Kasumi-1 (cell line): ENCODE measurements at places on chromosomes 5 and 9.

- DNase-seq = no peak
These were observed 27.9 kb downstream of the CD274 start for GRCh38 chr9:5478206-5478605.

DNA sequence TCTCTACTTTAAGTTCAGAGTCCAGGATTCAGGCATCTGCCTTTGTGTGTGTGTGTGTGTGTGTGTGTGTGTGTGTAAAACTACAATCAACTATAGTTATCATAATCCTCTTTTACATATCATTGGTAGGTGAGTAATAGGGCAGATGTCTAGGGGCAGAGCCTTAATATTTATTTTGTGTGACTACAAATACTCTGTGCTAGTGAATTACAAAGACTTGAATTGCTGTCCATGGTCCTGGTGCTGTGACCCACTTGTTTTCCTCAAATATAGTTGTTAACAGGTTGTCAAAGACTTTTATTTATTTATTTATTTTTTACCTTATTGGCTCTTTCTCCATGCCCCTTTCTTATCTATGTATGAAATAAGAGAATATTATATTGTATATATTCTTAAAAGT is 196.8 kb downstream of the ANXA1 start:
- DNase-seq = no peak

DNA sequence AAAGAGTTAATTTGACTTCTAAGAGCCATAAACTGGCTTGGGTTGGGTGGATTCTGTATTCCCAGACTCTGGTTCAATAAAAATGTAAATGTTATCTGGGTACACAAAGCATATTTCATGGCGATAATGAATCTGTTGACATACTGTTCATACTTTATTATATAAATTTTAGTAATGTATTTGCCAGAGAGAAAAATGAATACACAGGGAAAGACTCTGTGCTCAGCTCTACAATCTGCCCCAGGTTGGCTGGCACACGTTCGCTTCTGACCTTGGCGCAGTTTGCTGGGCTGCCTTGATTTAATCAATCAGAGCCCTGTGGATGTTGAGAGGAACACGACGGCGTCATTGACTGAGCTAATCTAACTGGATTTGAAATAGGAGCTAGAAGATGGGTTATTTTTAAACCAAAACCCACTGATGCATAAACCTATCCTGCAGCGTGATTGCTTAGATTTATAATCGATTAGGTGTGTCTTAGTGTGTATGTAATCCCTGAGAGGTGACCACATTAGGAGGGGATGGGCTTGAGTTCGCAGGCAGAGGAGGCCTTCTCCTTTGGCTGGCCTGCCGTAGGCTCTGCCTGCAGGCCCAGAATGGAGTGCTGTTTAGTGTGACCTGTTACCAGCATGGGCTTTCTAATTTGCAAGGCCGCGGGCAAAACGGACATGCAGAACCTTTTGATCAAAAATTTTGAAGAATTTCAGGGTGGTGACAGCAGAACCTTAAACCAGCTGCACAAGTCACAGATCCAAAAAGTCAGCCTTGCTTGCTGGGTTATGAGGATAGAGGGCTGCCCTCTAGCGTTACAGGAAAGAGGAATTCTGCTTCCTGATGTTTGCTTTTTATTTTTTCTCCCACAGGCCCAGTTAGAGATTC is 3.9 kb upstream of the ADCY2 start:
- DNase-seq = peak; percentile 20

DNA sequence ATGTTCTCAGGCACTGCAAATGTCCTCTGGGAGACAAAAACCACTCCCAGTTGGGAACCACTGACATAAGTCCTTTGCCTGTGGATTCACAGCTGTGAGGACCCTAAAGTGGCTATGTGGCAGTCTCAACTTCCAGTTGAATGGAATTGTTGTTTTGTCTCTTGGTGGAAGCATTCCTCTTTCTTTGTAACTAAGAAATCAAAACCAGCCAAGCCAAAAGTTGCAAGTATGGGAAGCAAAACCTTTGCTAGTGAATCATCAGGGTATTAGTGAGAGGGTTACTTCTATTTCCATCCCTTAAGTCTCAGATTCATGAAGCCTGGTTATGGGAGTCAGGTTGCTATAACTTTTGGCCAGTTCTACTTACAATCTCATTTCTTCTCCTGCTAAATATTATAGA is 49.8 kb upstream of the RPS23 start:
- no peak for DNase-seq

- DNase-seq = no peak
These were observed 273.7 kb upstream of the PIK3R1 start for GRCh38 chr5:67941614-67942401.

DNA sequence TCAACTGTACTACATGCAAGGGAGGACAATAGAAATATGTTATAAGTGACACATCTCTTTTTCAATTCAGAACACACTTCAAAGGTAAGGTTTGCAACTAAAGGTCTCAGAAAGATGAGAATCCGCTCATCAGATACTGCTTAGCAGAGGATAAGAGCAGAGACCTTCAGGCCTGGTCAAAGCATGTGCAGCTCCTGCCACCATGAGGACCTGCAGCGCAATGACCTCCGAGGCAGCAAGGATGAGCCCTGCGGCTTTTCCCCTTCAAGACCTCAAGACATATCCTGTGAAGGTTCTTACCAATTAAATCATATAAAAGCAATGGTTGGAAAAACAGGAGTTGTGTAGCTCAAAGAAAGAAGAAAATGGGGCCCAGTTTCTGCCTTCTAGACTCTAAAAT is 135.8 kb downstream of the TRIM36 start:
- peak; percentile 46 for DNase-seq

GRCh38 chr9:104944356-104944755 is 16.4 kb upstream of the ABCA1 start:
- DNase-seq = no peak

GRCh38 chr5:1374679-1375055 is 29.8 kb upstream of the CLPTM1L start:
- no peak for DNase-seq

GRCh38 chr5:149827546-149827945 is 97.4 kb downstream of the PPARGC1B start:
- DNase-seq = no peak

GRCh38 chr5:87155106-87155505 is 112.6 kb upstream of the RASA1 start:
- DNase-seq = no peak

DNA sequence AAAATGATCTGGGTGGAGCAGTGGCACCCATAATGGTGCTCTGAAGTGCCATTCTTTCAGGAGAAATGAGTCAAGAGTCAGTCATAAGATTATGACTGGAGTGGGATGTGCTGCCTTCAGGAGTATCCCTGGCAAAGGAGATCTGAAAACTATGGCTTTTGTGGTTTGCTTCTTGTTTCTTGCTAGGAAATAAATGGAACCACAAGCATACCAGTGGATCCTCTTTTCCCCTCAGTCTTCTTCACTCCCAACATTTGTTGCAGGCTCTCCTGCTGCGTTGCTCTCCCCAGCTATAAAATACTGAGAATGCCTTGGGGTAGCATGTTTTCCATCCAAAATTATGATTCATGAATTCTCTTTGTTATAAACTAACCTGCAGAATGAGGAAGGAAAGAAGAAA is 199.1 kb downstream of the NNT start:
- peak; percentile 11 for DNase-seq

DNA sequence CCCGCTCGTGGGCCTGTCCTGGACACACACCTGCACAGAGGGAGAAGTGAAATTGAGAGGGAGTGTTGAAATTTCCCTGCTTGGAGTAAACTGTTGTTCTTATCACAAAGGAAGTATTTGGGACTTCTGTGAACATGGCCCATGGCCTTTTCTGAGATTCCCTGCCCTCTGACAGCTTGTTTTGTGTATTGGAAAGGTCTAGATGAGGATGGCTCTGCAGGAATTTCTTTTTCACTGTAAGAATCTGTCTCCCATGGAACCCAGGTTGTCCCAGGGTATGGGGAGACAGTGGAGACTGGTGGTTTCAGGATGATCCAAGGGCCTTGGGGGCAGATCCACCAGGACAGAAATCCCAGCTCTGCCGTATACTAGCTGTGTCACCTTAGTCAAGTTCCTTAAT is 121.8 kb downstream of the ARHGAP26 start:
- DNase-seq = no peak

DNA sequence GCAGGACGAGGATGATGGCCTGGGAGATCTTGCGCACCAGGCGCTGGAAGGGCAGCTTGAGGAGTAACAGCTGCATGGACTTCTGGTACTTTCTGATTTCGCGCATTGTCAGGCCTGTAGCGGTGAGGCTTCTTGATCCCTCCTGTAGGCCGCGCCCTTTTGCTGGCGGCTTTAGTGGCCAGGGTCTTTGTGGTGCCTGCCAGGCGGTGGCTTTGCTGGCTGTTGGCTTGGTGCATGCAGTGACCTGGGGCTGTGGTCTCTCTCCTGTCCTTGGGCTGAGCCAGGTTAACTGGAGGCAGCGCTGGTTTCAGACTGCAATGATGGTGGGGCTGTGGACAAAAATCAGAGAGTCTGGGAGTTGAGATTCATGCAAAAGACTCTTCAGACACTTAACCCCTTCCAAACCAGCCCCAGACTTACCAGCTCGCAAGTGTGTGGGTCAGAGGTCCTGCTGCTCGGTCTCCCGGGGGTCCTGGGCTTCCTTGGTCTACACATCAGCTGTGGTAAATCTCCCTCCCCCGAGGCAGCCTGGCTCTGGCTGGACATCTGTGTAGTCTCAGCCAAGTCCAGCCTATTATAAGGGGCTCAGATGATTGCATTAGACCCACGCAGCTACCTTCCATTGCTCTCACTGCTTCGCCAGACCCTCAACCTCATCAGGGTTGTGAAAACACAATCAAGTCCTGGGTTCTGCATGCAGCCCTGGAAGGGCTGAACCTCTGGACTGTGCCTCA is 4.8 kb downstream of the TAF11L12 start:
- no peak for DNase-seq

- DNase-seq = no peak
These were observed 21.0 kb upstream of the TAF11L2 start for GRCh38 chr5:17477043-17477442.

GRCh38 chr9:115182264-115182663 is 64.3 kb upstream of the TNC start:
- DNase-seq = no peak

- DNase-seq = no peak
These were observed 10.3 kb downstream of the CDC37L1 start for GRCh38 chr9:4689687-4690104.

DNA sequence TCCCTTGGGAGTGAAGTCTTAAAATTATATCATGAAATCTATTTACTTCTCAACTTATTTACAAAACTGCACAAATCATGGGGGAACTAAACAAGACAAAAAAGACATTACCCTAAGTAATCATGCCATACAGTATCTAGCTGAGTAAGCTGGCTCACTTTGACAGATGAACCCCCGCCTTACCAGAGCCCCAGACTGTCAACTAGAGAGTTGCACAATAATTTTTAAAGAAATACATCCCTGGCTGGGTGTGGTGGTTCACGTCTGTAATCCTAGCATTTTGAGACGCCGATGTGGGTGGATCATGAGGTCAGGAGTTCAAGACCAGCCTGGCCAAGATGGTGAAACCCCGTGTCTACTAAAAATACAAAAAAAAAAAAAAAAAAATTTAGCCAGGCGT is 62.3 kb downstream of the LPAR1 start:
- peak; percentile 20 for DNase-seq

- DNase-seq = no peak
These were observed 263.9 kb downstream of the CHSY3 start for GRCh38 chr5:130168211-130168610.

GRCh38 chr5:60545551-60545950 is 154.4 kb downstream of the DEPDC1B start:
- DNase-seq = no peak

- DNase-seq = no peak
These were observed 507 bp downstream of the CTNND2 start for GRCh38 chr5:11903614-11904264.

GRCh38 chr5:34709861-34710673 is 53.9 kb downstream of the RAI14 start:
- no peak for DNase-seq

- DNase-seq = no peak
These were observed 55.2 kb downstream of the TRIP13 start for GRCh38 chr5:947626-948471.

DNA sequence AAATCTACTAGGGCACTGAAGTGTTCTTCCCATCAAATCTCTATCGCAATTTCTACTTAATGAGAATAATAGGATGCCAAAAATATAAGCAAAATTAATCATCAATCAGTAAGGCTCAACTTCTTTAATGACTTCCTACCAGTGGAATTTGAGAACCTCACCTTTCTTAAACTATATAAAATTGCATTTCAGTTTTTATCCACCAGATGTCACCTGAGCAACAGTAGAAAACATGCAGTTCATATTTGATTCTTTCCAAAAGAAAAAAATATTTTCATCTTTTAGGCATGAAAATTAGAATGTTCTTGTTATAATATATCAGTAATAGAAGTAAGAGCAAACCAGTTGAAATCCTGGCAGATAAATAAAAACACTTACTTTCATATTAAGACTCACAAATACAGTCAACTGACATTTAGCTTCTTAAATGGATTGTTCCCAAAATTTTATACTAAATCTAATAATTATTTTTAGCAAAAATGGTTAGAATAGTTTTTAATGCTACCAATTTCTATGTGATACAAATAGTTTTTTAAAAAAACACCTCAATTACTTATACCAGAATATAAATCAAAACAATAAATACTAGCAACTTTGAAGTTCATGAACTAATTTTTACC is 13.4 kb upstream of the CCDC112 start:
- peak; percentile 69 for DNase-seq
